ENCODE measurements at places on chromosomes 6 and 20.

DNA sequence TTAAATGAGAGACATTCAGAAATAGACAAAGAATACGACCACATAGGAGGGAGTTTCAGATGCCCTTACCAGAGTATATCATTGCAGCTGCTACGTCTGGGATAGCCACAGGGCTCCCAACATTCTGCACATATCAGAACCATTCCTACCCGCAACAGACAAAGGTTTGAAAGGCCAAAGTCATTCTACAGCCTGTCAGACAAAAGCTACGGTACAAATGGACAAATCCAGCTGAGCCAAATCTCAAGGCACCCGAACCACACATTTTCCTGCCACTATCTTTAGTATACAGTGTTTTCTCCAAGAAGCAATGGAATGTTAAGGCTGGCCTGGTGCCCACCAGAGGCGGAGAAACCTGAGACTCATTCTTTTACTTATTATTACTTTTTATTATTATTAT lies 30.5 kb upstream of the LYRM2 start:
- no peak for DNase-seq

DNA sequence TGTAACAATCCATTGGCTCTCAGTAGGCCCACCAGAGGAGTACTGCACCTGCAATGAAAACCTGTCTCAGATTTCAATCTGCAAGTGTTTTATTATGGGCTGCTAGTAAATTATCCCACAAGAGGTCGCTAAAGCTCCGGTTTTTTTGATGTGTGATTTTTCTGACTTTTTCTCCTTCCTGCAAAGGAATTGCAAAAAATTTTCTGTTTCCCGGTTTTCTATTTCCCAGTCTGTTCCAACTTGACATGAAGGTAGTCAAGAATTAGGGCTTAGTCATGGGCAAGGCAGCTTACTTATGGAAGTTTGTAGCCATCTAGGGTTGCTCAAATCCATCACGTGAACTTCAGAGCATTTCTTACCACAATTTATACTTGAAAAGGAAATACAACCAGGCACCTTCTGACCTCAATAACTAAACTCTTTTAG lies 38.5 kb upstream of the AHI1 start:
- DNase-seq, result peak; percentile 53

- DNase-seq, result no peak
These were observed 447.7 kb downstream of the PHF3 start for GRCh38 chr6:64083261-64083660.

GRCh38 chr6:10373642-10374359 lies 41.1 kb downstream of the TFAP2A start:
- DNase-seq, result no peak

DNA sequence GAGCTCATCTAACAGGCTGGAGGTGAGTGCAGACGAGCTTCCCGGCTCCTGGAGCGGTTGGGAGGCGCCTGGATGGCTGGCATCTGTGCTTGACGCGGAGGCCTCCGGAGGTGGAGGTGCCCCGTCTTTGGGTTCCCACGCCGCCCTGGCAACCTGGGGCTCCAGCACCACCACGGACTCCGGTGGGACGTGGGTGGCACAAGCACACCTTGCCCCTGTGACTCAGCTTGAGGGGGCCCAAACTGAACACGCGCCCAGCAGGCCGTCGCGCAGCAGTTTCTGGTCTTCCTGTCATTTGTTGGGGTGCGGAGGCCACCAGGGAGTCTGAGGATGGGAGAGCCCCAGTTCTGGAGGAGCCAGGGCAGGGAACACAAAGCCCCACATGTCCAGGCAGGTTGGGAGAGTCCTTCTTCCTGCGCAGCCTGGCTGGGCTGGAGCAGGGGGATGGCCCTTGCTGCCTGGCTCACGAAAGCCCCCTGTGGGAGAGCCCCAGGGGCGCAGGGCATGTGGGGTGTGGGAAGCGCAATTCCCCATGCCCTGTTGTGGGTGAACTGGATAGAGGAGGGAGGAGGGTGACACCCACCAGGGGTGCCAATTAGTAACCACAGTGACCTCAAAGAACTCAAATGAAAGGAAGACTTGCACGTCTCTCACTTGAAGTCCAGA lies 1378.6 kb upstream of the DEFB115 start:
- peak; percentile 21 for DNase-seq

DNA sequence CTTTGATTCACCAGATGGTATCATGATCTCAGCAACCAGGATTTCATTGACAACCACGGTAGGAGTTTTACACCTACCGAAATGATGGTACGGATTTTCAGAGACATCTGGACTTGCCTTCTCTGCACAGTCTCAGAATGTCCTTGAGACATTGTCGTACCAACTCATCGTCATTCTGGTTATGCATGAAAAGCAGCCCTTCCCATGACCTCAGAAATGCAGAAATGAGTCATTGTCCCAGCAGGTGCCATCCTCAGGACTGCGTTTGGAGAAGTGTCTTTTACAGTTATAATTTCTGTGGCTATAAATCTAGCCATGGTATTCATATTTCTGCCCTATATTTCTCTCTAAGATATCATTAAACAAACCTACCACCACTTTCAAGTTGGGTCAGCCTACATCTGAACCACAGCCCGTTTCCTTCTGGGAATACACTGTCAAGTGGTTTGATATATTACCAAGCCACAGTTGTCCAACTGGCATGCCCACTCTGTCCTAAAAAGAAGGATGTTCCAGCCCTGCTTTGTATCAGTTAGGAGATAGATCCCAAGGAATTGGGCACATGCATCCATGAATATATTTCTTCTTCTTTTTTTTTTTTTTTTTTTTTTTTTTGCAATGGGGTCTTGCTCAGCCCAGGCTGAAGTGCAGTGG lies 7.5 kb upstream of the BFSP1 start:
- peak; percentile 72 for DNase-seq

DNA sequence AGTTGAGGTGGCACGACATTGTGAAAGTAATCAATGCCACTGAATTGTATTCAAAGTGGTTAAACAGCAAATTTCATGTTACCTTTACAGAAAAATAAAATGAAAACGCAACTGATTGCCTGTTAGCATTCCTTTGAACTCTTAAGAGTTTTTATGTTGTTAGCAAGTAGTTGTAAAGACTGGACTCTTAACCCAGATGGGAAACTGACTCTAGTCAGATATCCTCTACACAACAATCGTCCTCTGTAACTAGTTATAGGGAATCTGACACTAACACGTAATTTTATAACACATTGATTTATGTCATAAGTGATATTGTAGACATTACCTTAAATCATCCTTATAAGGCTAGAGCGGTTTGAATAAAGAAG lies 3.0 kb upstream of the FBXO9 start:
- DNase-seq, result no peak

- DNase-seq, result no peak
These were observed 97.3 kb upstream of the SHLD1 start for GRCh38 chr20:5652626-5653553.

- no peak for DNase-seq
These were observed 95.2 kb downstream of the PSMG4 start for GRCh38 chr6:3353939-3354338.

GRCh38 chr6:3268680-3269079 lies 9.9 kb downstream of the PSMG4 start:
- DNase-seq, result no peak

GRCh38 chr6:42877695-42878094 lies 1.7 kb upstream of the RPL7L1 start:
- DNase-seq, result no peak

DNA sequence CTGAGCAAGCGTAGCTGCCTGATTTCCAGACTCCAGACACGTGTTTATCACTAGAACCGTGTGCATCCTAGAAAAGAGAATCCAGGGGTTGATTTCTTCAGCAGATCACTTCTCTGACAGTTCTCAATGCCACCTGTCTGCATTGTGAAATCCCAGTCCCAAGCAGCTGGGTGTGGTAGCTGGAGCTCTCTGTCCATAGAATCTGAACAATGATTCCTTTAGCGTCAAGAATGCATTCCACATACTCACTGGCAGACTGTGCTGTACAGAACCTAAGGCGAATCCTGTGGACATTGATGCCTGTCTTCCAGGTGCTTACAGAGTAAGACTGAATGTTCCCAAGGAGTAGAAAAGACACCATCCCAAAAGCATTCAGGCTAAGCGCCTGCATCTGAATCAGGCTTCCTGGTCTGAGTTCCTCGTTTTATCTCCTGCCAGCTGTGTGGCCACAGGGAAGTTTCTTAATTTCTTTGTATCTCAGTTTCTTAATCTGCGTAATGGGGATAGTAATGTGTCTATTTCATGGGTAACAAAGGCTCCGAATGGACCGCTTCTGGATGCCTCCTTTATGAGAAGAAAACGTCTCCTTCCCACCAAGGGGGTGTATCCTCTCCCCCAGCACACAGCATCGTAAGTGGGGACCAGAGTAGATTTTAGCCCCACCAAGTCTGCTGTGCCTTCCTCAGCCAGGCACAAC lies 10.4 kb upstream of the TRAF3IP2 start:
- DNase-seq, result no peak

GRCh38 chr6:44778513-44778912 lies 391.0 kb downstream of the CDC5L start:
- DNase-seq, result no peak

GRCh38 chr20:34310481-34311117 lies 7.4 kb upstream of the AHCY start:
- no peak for DNase-seq
